Stimulated activated CD4-positive, alpha-beta T cell treated with anti-CD3 and anti-CD28 coated beads, Interleukin-15, amount 100 ng/mL, for 1 hour (primary cell): ENCODE measurements at places on chromosomes 6 and 20.

- DNase-seq = no peak
Measured at GRCh38 chr20:36228770-36229169, 7.5 kb upstream of the AAR2 start.

DNA sequence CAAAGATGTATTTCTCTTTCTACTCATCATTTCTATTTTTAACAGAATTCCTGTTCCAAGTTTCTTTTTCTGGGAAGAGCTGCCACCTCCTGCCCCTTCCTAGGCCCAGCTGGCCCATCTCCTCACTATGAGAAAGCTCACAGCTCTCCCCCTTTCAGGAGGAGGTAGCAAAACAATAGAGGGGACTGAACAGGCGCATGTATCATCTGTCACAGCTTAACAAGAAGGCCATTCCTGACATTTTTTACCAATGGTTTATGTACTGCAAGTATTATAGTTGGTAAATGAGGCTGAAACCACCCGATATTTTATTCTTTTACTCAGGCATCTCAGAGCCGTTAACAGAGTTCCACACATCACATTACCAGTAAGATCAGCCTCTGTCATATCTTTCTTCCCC, 103.7 kb upstream of the MTHFD1L start:
- DNase-seq = no peak

DNA sequence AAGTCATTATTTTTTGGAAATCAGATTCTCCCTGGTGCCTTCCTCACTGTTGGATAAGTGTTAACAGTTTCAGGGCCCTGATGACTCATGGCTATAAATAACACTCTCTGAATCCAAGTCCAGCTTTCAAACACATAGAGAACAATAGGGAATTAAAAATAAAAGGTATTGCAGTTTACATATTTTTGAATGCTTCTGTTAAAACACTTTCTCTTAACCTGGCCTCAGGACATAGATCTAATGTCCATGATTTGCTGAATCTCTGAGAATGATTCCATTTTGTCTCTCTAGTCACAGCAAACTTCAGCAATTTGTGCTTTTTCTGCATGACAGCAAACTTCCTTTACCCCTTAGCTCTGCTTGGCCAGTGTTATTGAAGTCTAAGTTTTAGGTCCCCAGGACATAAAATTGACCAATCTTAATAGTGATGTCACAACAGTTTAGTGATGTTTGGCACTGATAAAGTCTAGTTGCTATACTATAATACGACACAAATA, 1192.4 kb upstream of the CITED2 start:
- no peak for DNase-seq

DNA sequence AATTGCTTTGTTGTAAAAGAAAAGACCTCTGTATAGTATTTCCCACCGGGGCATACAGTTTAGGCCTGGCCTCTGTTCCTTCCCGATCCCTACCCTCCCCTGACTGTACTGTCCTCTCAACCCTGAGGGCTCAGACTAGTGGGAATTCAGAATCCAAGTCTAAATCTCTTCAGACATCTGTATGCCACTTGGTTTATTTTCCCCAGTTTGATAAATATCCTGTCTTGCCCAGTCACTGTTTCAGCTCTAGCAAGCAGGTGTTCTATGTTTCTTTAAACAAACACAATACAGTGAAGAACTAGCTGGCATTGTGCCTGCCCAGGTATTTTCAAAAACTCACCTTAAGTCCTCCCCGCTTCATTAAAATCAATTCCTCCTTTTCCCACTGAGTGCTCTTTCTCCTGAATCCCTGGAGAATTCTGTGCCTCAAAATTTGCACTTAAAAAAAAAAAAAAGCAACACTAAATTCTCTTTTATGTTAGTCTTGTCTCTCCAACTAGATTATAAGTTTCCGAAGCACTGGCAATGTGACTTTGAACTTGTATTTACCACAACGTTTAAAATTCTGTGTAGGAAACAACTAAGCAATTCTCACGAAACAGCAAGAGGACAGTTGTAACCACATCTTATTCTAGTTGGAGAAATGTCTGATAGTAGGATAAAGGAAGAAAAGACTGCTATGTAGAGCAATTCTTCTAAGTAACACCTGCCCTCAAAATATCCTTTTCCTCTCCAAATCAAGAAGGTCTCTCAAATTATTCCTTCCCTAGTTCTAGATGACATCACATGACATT, 112.0 kb upstream of the CARMIL1 start:
- no peak for DNase-seq

DNA sequence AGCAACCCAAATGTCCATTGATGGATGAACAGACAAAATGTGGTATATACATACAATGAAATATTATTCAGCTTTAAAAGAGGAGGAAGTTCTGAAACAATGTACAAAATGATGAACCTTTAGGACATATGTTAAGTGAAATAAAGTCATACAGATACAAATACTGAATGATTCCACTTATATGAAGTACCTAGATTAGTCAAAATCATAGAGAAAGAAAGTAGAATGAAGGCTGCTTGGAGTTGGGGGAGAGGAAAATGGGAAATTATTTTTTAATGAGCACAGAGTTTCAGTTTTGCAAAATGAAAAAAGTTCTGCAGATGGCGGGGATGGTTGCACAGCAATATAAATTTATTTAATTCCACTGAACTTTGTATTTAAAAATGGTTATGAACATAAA, 12.4 kb downstream of the COL19A1 start:
- DNase-seq = no peak

DNA sequence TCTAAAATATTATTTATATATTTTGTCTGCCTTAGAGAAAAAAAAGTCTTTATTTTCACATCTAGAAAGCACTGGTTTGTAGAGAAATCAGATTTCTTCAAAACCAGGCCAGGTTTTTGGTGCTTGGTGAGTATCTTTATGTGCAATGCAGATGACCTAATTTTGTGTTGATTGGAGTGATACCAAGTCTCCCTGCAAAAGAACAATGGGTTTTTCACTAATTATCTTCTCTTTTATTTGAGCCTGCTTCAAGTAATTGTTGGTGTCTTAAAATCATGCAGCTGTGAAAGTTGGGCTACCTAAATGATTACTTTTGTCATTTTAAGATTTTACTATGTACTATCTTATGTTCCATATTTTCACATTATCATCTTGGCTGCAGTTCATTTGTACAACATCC, 874.7 kb downstream of the TFAP2A start:
- DNase-seq = no peak

DNA sequence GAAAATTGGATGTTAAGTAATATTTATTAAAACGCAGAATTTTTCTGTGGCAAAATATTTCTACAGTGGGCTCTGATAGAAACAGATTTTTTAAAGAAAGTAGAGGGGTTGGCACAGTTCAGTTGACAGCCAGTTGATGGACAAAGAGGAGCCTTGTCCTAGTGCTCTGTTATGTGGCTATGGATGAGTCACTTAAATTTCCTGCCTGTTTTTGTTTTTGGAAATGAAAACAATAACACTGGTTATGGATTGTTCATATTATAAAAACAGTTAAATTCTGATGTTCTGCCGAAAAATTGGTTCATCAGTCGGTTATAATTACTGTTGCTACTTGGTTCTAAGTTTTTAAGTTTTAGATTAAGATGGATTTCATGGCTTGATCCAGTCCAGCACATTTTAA, 42.8 kb downstream of the MYO6 start:
- DNase-seq = no peak

DNA sequence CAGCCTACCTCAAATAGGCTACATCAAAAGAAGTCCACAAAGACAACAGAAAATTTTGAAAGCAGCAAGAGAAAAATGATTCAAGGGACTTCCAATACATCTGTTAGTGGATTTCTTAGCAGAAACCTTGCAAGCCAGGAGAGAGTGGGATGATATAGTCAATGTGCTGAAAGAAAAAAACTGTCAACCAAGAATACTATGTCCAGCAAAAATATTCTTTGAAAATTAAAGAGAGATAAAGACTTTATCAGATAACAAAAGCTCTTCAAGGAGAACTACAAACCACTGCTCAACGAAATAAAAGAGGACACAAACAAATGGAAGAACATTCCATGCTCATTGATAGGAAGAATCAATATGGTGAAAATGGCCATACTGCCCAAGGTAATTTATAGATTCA, 34.0 kb downstream of the MCHR2 start:
- DNase-seq = no peak

GRCh38 chr20:36744764-36745191, 1.1 kb downstream of the NDRG3 start:
- DNase-seq = no peak

DNA sequence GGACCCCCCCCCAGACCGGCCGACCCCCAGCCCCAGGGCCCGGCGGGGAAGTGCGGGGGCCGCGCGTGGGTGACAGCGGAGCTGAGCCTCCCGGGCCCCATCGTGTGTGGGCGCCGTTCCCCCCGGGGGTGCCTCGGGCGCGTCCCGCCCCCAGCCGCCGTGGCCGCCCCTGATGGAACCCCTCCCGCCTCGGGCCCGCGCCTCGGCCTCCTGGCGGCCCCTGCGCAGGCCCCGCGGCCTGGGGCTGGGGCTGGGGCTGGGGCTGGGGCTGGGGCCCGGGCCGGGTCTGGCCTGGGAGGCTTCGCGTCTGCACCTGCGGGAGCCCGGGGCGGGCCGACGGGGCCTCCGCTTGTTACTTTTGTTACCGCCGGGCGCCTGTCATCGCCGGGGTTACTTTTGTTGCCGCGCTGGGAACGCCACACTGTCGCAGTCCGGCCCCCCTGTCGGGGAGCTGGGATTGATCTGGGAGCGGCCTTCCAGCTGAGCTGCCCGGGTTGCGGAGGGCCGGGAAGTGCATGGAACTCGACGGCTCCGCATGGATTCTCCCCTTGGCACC, 598 bp downstream of the OGFR start:
- DNase-seq = no peak

- DNase-seq = no peak
Measured at GRCh38 chr20:53346335-53346648, 247.3 kb downstream of the ZNF217 start.

GRCh38 chr6:74756923-74757322, 448.9 kb downstream of the COL12A1 start:
- no peak for DNase-seq

GRCh38 chr6:158206740-158207421, 38.7 kb downstream of the GTF2H5 start:
- DNase-seq = no peak

DNA sequence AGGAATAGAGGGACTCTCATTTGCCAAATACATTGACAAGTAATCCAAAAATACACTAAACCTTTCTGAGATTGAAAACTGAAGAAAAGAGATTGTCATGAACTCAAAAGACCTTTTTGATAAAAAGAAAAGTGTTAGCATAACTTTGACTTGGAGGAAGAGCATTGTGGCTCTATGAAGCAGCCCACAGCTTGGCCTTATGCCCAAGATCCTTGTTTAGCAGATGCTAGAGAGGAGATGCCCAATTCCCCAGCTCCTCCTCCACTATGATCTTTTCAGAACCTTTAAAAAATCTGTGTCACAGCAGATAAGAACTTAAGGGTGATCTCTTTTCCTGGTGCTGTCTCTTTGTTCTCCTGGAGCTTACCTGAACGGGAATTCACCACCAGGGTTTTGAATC, 35.8 kb upstream of the IGF2R start:
- DNase-seq = no peak

- no peak for DNase-seq
Measured at GRCh38 chr20:44018259-44018941, 103.7 kb downstream of the TOX2 start.

DNA sequence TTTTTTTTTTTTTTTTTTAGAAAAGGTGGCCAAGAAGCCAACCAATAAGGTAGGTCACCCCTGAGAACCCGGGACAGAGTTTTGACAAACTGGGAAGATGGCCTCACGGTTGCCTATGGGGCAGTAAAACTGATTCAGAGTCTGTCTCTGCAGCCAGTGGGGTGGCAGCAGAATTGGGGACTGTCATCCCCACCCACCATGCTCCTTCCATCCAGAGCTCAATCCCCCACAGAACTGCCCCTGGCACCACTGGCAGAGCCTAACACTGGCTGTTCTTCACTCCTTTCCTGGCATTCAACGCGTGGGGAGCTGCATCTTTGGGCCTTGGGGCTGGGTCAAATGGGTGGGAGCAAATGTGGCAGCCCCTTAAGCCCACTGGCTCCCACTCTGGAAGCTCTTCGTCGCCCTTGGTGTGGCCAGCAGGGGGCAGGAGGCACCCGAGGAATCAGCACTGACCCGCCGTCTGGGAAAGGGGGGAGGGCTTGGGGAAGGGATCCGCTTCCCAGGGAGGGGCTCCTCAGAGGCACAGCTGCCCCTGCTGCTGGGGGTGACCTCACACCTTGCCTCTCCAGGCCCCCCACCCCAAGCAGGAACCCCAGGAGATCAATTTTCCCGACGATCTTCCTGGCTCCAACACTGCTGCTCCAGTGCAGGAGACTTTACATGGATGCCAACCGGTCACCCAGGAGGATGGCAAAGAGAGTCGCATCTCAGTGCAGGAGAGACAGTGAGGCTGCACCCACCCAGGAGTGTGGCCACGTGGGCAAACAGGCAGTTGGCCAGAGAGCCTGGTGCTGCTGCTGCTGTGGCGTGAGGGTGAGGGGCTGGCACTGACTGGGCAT, 10.4 kb downstream of the CD40 start:
- no peak for DNase-seq

DNA sequence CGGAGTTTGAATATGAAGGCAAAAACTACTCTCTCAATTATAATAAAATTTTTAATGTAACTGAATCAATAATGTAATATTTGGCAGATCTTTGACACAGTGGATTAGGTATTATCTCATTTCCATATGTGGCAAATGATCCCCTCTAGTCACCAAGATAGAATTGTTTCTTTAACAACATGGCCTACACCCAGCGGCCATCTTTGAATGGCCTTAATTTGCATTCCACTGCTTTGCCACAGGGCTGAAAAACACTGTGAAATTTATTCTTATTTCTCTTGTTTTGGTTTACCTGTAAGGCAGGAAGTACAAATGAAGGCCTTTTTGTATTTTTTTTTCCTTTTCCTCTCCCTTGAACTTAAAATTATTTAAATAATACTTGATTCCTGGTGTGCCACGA, 162.6 kb upstream of the SCGN start:
- DNase-seq = no peak

DNA sequence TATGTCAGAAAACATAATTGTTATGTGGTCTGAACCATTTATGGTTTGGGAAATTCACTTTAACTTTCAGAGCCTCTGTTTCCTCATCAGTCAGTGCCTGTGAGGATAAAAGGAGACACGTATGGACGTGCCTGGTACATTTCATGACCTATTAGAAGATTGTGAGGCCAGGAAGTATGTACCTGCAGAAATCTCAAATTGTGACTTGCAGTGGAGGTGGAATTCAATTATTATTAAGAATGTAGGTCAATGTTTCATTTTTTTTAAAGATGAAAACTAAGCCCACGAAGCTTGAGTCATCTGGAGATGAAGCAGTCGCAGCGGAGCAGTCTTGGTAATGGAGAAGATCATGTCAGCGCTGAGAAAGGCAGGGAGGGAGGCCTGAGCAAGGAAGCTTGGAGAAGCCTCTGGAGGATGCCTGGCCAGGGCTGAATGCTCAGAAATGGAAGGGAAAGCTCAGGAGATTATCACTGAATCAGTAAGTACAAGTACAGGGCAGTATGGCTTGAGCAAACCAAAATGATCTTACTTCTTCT, 3.9 kb upstream of the DSE start:
- no peak for DNase-seq
